ENCODE measurements at places on chromosomes 11 and 22. TPM values are rescaled to one million over a fixed set of nuclear protein-coding genes. Genes with fewer than 3 reads are reported as not detected.

- DNase-seq: no peak
Observed at GRCh38 chr11:64089915-64090805, 54.4 kb downstream of the FLRT1 start.

GRCh38 chr11:47378010-47378835 lies at the start of gene SPI1:
Gene SPI1 (minus strand): TSS chr11:47378547. CDS start chr11:47378353, 194 bp downstream.
- DNase-seq: no peak

GRCh38 chr11:10752061-10752460 lies 1.0 kb downstream of the CTR9 start:
- no peak for DNase-seq

DNA sequence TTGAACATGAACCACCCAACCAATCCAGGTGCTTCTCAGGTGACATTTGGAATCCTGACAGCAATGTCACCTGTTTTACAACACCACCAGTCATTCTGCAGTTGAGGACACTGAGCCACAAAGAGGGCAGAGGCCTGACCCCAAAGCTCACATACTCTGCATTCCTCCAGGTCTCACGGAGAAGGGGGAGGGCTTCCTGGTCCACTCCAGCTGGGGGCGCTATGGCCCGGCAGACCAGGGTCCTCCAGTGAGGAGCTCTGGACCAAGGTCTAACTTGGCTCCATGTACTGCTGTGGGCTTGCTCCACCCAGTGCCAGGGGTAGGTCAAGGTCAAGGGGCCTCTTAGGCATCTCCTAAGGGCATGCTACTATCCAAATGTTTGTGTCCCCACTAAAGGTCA lies 1.5 kb upstream of the PNPLA3 start:
- no peak for DNase-seq

DNA sequence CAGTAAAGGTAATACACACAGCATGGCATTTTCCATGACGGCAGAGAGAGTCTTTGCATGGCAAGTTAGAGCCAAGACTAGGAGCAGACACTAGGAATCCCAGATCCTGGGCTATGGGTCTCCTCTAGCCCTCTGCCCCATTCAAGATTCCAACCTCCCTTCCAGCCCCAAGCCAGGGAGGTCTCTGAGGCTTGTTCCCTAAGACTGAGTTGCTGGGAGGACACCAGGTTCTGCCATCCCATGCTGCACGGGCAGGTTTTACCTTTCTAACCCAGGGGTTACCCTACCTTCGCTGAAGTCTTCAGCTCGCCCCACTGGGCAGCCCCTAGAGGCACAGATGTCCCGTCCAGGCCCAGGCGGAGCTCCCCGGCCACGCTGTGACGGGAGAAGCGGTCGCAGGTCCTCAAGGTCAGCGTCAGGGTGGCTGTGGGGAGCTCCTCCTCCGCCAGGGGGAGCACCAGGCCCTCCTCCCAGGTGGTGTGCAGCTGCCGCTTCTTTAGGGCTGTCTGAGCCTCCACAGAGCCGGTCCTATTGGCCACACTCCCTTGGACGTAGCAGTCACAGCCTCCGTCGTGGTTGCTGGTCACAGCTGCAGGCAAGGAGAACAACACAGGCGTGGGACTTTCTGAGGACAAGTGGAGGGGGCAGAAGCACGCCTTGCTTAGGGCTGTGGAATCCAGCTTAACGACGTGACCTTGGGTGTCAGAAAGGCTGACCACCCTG lies 33.8 kb downstream of the SYT13 start:
- DNase-seq: no peak

DNA sequence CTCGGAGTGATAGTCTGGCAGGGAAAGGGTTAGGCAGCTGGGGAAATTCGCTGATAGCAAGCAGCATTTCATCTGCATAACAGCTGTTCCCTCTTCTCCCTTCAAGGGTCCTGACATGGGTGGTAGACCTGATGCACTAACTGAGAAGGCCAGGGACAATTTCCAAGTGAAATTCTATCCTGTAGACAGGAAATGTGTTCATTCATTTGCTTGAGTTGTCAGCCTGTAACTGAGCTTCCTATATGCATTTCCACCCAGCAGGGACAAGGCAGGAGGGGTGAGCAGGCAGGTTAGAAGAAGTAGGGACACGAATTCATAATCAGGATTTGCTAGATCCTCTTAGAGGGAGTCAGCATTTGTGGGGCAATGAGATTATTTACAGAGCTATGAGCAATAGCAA lies 154.3 kb upstream of the NCAM1 start:
- DNase-seq: no peak

DNA sequence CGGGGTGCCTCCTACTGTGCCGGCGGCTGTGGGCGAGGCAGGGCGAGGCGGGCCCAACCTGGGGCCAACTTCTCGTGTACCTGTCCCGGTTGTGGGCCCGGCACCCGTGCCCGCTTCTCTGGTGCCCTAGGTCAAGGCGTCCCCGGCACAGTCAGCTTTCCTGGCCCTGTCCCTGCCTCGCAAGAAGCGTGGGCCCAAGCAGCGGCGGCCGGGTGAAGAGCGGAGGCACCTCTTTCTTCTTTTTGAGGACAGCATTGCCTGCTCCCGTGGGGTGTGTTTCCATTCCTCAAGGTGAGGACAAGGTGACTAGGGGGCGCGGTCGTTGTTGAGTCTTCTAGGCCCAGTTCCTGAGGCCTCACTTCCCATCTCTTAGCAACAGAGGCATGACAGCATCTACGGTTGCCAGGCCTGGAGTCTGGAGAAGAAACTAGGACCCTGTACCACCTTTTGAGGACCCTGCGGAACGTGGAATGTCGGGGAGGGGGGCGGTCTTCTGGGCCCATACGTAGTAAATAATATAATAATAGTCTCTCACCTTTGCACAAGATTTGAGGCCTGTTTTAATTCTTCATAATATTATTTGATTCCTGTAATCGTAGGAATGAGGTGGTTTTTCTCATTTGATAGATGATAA lies 418 bp downstream of the ACO2 start:
- peak; percentile 36 for DNase-seq

DNA sequence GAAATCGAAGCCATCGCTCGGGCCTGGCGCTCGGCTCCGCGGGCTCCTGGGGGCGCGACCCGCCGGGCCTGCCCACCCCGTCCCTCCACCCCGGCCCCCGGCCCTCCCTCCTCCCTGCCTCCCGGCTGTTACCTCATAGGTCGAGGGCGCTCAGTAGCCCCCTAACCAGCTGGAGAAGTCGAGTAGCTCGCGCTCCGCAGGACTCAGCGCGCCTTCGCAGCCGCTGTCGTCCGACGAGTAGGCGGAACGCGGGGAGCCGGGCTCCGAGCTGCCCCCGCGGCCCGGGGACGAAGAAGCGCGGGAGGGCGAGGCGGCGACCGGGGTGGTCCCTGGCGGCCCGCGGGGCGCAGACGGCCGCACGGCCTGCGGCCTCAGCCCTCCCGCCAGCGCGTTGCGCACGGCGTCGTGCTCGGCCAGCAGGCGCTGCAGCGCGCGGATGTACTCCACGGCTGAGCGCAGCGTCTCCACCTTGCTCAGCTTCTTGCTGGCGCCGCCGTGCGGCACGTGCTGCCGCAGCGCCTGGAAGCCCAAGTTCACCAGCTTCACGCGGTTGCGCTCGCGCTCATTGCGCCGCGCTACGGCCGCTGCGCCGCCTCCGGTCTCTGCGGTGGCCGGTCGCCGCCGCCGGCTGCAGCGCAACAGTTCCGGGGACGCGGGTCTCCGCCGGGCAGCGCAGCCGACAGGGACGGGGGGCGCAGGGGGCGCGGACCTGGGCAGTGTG lies 627 bp downstream of the ASCL2 start:
- no peak for DNase-seq

- no peak for DNase-seq
Observed at GRCh38 chr11:69144316-69145049, 11.3 kb upstream of the SMIM38 start.

- DNase-seq: no peak
Observed at GRCh38 chr22:35752006-35752862, 34.6 kb downstream of the APOL5 start.

GRCh38 chr11:19392321-19392720 lies 151.6 kb upstream of the E2F8 start:
- no peak for DNase-seq

DNA sequence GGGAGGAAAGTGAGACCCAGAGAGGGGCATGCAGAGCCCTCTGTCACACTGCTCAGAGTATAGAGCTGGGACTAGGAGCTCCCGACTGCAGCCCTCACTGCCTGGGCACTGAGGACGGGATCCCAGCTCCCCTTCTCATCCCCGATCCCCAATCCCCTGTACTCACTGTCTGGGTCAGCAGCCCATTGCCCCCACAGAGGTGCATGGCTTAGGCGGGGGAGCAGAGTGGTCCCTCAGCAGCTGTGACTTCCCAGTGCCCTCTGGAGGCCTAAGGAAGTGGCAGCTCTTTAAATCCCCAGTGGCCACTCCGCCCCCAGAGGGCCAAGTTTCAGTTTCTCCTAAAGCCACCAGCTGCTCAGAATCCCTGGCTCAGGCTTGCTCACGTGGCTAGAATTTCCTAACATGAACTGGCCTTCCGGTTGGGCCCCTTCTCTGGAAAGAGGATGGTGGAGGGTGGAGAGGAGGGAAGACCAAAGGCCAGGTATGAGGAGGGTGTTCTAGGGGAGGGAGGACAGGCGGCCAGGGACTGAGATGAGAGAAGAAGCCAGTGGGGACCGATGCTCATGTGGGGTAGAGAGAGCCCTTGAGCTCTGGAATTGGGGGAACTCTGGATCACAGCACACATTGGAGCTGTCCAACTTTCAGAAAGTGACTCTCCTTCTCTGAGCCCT lies at the start of gene BATF2:
Gene BATF2, minus strand, starts transcription at position 262 of the 671 bp plus-strand sequence. Its CDS starts 57 bp downstream, at position 205.
- DNase-seq: no peak

- no peak for DNase-seq
Observed at GRCh38 chr11:71452199-71453036, 585 bp upstream of the NADSYN1 start.

DNA sequence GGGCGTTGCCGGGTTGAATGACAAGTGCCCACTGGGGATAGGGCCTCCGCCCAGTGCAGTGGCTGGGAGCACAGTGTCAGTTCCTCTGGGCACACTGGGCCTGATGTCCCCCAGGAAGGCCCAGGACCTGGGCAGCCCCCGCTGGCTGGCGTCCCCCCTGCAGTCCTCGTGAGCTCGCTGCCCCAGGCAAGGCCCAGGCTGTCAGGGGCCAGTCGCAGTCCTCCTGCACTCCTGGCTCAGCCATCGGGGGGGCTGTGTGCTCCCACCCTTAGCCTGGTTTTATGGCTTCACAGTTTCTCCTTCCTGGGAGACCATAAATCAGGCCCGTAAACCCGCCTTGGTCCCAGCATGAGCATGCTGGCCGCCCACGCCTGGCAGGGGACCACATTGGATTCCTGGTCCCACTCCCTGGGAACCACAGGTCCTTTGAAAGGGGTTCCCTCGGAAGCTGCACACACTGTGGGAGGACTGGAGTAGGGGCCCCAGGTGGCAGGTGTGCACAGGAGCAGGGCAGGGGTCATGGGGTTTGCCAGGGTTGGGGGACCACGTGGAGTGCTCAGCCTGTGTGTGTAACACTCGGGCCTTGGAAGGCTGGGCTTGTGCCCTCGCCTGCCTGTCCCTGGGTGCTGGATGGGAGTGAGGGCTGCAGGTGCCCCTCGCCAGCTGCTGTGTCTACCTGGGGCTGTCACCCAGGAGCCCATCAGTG lies 113.6 kb downstream of the KCNQ1OT1 start:
- DNase-seq: peak; percentile 1

DNA sequence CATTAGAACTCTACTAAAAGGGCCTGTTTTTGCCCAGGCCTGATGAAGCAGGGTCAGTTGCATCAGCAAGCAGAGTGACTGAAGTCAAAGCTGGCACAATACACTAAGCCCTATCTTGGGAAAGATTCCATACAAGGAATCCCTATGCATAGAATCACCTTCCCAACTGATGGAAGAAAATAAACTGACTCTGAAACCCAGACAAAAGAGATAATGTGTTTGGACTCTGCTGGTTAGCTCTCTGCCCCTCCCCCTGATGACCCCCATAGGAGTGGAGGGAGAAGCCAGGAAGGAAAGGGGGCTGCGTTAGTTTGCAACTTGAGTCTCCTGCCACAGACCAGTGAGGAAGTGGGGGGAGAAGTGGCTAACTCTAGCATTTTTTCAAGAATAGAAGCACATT lies 32.9 kb downstream of the GALNT18 start:
- DNase-seq: no peak

DNA sequence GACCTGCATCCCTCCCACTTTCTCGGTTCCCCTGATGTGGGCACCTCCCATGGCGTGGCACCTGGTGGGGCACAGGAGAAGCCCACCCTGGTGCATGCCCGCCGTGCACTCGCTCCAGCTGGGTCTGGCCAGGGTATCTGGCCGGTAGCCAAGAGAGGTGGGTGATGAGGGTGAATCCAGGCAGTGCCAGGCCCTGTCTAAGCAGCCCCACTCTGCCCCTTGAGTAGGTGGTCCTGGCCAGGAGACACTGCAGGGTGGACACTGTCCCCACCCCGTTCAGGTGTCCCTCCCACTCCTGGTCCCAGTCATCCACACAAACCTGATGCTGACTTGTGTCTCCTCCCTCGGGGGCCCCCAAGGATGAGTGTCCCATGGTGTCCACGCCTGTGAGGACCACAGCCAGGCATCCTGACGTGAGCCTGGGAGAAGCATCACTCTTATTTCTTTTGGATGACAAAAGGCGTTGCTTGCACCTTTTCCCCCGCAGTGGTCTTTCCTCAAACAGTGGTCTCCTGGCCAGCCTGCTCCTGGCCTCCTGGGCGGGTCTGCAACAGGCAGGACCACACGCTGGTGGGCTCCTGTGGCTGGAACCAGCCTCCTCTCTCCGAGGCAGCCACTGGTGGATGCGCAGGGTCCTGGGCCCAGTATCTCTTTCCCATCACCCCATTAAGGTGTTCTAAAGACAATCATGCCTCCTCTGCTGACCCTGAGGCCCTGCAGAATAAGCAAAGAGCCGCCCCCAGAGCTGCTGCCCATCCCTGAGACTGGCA lies 922.3 kb downstream of the BRD1 start:
- no peak for DNase-seq

DNA sequence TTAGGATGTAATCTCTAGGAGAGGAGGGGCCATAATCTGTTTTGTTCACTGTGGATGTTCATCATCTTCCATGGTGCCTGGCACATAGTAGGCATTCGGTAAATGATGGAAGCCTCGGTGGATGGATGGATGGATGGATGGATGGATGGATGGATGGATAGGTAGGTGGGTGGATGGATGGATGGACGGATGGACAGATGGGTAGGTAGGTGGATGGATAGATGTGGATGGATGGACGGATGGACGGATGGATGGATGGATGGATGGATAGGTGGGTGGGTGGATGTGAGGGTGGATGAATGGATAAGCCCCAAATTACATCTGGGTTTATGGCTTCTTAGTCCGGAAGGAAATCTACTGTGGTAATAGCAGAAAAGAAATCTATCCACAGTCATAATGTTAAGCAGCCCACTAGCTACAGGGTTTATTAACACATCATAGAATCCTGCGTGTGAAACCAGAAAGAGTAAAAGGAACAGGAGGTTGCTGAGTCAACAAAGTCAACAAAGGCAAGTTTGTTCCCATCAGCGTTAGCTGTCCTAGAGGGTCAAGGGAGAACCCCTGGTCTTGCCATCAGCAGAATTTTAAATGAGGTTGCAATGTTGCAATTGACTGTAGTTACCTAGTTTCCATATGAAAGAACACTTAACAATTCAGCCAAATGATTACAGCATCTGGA lies 82.8 kb downstream of the C11orf91 start:
- no peak for DNase-seq

GRCh38 chr11:12206529-12206928 lies 96.1 kb downstream of the MICAL2 start:
- DNase-seq: no peak

GRCh38 chr11:93746101-93746500 lies 4.6 kb downstream of the C11orf54 start:
- DNase-seq: no peak

ZFTA gene
- 31.4 TPM for total RNA-seq

PDE2A gene
- 283 TPM for total RNA-seq

IGSF22 gene
- 2.0 TPM for total RNA-seq

C11orf58 gene
- total RNA-seq: 96.5 TPM

PANX2 gene
- total RNA-seq: 78.6 TPM

CLMP gene
- total RNA-seq: 7.1 TPM

SPDYC gene
- not detected for total RNA-seq
